ENCODE measurements at places on chromosomes 4 and X.

- DNase-seq, result no peak
Measured at GRCh38 chr4:173879509-173879908, 349.5 kb upstream of the HAND2 start.

- DNase-seq, result no peak
Measured at GRCh38 chr4:10690185-10690907, 5.8 kb upstream of the CLNK start.

GRCh38 chr4:152301381-152301780, 234.5 kb downstream of the FBXW7 start:
- no peak for DNase-seq

DNA sequence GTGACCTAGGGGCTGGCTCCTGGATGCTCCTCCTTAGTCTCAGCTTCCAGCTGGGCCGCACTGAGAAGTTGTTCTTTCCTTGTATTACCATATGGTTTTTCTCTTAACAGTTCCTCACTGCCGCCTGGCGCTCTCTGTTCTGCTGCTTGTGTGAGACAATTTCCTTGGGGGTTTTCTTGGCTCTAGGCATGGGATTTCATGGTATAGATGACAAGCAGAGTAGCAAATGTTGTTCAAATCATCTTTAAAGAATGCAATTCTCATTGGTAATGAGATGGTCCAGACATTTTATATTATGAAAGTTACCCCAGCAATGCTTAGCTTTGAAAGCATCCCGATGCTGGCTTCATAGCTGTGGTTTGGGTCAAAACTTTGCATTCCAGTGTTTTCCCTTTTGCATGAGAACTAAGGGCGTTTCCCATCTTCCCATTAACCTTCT, 37.6 kb downstream of the SEPTIN11 start:
- peak; percentile 96 for DNase-seq

DNA sequence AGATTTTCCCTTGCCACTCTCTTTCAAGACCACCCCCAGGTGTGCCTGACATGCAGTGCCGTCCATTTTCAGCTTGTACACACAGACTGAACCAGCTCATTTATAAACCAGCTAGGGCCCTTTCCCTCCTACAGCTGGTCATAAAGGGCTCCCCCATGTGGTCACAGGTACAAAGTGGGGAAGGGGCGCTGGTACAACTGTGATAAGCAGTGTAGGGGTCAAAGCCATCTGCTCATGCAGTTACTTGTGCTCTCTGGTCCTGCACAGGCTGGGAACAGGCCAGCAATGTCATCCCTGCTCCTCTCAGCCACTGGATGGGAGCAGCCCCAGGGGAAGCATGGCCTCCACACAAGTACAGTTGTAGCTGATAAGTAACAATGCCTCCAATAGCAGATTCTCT, 20.6 kb downstream of the GABRQ start:
- DNase-seq, result no peak

GRCh38 chrX:135347381-135348016, 38.2 kb downstream of the ETDC start:
- no peak for DNase-seq

DNA sequence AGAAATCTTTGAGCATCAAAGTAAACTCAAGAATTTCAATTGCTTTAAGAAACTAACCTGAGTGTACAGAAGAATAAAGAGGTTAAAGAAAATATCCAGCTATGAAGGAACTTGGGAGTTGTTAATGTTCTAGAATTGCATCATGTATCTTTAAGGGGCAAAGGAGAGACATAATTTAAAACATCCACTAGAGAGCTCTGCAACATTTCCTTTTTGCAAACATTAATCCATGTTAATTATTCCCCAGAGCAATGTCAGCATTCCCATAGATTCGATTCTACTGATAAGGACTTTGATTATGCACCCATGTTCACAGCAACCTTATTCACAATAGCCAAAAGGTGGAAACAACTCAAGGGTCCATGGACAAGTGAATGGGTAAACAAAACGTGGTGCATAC, 80.2 kb upstream of the SORBS2 start:
- no peak for DNase-seq

- DNase-seq, result peak; percentile 40
Measured at GRCh38 chr4:53702334-53703266, 111.3 kb upstream of the LNX1 start.

DNA sequence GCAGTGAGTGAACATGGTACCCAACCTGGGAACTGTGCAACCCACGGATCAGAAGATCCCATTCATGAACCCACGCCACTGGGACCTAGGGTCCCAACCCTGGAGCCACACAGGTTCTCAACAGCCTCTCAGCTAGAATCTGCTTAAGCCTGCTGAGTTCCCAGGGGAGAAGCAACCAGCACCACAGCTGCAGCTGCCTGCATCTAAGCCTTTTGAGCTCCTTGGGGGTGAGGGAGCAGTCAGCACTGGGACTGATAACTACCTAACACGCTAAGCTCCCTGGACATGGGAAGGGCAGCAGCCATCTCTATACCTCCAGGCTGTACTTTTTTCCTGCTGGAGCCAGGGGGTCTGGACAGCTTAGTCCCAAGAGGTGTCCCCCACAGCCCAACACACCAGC, 179.3 kb downstream of the IL15 start:
- DNase-seq, result no peak

DNA sequence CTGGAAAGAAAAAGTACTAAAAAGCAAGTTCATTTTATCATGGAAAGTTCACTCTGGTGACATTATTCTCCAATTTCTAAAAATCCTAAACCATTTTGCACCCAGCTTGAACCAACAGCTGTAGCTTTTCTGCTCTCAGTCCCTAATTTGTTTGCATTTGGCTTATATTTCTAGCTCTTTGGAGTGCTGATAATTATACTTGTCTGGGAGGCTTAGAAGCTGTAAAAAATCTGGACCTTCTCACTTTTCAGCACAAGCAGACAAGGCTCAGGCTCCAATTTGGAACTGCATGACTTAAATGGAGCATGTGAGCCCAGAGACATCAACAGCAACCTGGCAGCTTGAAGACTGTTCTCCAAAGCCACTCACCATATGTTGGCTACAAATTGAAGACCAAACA, 170.9 kb upstream of the PCDH18 start:
- no peak for DNase-seq

GRCh38 chrX:153600032-153600373, 1.1 kb upstream of the CCNQ start:
- no peak for DNase-seq

DNA sequence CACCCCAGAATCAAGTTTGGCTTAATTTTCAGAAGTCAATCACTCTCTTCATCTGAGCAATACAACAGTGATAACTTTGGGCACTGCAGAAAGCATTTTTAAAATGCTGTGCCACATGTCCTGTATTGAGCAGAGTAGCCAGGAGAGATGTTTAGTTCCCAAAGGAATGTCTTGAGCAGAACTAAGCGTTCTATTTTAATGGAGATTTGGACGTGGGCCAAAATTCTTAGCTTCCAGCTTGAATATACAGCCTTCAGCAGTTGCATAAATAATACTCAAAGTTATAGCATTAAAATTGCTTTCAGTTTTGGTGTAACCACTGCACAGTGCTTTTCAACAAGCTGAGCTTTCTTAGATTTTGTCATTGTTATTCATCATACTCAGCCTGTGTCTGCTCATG, 679.2 kb downstream of the NLGN4X start:
- DNase-seq, result no peak

DNA sequence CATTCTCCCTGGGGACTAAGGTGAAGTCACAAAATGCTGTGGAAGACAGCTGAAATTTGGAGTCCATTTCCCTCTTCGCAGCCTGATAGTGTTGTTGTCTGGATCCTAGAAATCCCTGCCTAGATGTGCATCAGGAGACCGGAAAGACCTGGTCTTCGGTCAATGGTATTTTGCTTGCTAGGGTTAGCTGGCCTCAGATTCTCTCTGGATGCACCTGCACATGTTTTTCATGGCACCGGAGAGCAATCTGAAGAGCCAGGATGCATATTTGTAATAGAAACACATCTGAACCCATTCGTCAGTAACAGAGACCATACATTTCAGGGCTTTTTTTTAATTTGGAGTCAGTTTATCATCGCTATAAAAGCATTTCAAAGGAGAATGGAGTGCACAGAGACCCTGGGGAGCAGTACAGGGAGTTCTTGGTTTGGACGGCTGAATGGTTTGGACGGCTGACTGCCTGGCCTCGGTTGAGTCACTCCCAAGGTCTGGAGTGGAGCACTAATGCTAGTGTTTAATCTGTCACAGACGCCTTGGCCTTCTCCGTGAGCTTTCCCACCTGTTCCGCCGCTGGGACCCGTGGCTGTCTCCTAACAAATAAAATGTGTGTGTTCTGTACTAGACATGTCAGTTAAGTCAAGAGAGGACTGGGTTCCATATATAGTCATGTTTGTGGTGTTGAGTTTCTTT, 7.5 kb upstream of the PDLIM3 start:
- DNase-seq, result no peak

GRCh38 chrX:153400146-153401132, 711 bp downstream of the PNMA6E start:
- no peak for DNase-seq

GRCh38 chrX:3522101-3522650, 175.7 kb upstream of the MXRA5 start:
- DNase-seq, result peak; percentile 19

DNA sequence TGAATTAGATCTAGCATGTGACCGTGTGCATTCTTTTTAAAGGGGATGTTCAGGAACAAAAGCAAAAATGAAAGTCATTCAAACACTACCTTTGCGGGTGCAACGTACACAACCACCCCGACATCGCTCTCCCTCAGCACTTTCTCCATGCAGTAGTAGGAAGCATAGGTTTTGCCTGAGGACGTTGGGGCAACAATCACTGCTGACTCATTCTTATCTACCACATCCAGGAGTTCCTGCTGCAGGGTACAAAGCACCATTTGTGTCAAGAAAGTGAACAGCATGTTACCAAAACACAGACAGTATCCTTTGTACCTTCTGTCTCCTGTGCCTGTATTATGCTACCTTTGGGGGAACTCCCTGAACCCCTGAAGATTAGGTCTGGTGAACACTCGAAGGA, 58.6 kb downstream of the DDX60L start:
- no peak for DNase-seq

GRCh38 chr4:138225477-138225876, 16.7 kb downstream of the SLC7A11 start:
- no peak for DNase-seq

DNA sequence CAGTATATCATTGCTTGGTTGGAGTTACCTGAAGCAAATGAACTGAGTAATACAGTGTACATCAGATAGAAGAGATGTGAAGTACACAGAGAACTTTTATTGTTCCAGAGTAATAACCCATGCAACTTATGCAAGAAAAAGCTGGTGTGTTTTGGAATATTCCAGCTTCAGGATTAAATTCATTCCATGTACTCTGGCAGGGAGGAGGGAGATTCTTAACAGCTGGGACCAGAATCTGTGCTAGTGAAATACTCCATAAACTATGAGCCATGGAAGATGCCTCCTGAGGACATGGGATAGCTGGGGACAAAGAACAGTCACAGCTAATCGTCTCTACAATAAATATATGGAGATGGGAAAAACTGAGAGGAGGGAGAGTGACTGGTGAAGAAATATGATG, 101.6 kb upstream of the OTUD4 start:
- DNase-seq, result no peak

- no peak for DNase-seq
Measured at GRCh38 chr4:106246441-106246840, 69.6 kb downstream of the TBCK start.

DNA sequence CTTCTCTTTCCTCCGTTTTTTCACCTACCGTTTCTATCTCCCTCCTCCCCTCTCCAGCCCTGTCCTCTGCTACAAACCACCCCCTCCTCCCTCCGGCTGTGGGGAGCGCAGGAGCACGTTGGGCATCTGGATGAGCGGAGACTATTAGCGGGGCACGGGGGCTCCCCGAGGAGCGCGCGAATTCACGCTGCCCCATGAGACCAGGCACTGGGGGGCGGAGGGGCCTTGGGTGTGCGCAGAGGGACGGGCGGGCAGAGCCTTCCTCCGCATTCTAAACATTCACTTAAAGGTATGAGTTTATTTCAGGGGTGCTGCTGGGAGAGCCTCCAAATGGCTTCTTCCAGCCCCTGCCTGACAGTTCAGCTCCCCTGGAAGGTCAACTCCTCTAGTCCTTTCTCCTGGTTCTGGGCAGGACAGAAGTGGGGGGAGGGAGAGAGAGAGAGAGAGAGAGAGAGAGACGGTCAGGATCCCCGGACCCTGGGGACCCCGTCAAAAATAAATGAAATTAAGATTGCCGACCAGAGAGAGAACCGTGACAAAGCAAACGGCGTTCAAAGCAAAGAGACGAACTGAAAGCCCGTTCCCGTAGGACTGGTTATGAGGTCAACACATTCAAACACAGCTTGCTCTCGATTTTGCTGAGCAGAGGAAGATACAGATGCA, 5.0 kb downstream of the SHOX start:
- no peak for DNase-seq

DNA sequence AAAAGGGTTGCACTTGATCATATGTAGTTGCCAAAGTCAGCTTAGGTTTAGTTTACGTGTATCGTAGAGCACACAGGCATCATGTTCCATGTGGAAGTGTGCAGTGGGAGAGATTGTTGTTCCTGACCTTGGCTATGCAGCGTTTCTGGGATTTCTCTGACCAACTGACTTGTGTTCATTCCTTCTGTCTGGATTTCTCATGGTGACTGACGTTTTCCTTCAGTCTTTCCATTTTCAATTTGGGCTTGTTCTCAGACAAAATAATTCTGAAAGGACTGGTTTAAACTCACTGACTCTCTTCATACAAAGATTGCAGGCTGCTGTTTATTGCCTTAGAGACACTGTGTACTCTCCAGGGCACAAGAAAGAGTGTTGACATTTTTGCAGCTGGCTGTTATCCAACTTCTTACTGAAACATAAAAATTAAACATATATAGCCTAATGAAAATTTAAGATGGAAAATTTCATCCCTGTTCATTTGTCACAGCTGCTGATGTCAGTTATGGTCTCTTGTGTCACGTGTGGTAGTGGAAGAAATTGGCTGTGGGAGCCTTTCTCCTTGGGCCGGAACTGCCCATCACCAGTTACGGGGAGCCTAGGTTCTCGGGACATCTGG, 95.4 kb downstream of the TNIP2 start:
- DNase-seq, result no peak

GRCh38 chr4:15231265-15232091, 196.4 kb upstream of the C1QTNF7 start:
- peak; percentile 66 for DNase-seq
